ENCODE measurements at places on chromosomes 1 and 21.

DNA sequence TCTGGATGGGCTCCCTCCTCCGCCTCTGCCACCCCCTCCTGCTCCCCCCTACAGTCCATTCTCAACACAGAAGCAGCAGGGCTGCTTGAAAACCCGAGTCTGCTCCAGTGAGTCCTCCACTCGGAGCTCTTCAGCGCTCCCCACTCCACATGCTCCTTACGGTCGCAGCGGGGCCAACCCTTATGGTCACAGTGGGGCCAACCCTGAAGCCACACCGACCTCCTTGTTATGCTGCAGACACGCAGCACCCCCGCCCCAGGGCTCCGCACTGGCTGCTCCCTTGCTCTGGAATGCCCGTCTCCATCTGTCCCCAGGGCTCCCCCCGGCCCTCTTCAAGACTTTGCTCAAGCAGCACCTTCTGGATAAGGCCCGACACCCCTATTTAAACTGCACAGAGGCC, 22.6 kb downstream of the GPR157 start:
- no peak for DNase-seq

DNA sequence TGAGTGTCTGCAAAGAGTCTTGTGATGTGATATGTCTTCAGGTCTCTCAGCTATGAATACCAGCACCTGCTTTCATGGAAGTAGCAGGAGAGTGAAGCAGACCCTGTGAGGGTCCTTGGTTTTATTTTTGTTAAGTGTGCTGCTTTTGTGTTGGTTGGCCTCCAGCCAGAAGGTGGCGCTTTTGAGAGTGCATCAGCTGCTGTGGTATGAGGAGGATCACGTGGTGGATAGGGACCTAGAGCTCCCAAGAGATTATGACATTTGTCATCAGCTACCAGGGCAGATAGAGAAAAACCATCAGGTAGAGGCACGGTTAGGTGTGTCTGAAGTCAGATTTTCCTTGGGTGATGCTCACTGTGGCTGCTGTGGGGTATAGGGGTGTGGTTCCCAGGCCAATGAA, 1232.1 kb downstream of the MRPL39 start:
- DNase-seq: no peak

GRCh38 chr1:168583571-168583970, 7.2 kb downstream of the XCL1 start:
- no peak for DNase-seq

GRCh38 chr21:26043891-26044290, 126.7 kb downstream of the APP start:
- DNase-seq: no peak

DNA sequence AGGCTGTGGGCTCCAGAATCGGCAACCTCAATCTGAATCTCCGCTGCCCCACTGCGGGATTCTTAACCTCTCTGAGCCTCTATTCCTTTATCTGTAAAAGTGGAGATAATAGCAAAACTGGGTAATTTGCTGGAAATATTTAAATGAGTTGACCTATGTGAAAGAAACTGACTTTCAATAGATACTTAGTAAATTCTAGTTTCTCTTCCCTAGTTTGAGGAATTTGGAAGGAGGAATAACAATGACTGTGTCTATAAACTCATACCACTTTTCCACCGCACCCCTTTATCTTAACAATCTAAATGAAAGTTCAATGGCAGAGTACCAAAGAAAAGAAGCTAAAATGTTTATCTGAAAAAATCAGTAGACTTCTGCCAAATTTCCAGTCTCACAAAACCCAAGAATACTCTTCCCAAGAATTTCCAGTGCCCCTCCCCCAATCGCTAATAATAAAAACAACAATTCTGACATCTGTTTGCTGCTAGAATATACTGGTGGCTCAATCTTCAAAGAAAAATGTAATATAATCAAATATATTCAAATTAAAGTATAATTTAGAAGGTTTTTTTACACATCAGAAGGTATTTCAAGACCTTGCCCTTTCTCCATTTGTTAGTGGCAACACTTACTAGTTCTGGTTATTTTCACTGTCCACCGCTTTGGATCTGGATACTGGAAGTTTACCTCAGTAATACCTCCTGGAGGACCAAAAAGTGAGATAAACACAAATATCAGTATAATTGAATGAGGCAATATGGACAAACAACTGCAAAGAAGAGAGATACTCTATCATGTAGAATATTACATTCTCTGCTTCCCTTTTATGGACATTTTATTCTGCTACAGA, 171.2 kb downstream of the LTN1 start:
- no peak for DNase-seq

DNA sequence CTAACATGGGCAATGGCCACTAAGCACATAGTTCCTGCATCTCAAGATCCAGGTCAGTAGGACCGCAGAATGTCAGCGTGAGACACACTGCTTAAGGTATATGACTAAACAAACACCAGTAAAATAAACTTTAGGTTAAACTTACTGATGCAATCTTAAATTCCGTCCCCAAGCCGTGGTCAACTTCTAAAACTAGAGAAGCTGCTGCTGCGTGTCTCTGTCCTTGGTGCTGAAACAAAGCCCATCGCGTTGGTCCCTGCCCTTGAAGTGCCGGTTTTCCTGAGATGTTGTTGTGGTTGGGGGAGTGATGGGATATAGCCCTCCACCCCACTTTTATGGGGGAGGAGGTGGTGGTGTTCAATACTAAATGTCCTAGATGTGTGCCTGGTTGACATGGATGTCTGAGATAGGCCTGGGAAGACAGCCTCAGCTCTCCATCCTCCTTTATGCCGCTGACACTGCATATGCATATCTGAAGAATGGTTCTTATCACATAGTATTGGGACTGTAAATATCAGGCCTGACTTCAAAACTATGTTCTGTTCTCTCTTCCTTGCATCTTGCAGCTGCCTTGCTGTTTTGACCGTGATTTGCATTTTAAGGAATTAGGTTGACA, 72.0 kb upstream of the KCNA3 start:
- DNase-seq: no peak

DNA sequence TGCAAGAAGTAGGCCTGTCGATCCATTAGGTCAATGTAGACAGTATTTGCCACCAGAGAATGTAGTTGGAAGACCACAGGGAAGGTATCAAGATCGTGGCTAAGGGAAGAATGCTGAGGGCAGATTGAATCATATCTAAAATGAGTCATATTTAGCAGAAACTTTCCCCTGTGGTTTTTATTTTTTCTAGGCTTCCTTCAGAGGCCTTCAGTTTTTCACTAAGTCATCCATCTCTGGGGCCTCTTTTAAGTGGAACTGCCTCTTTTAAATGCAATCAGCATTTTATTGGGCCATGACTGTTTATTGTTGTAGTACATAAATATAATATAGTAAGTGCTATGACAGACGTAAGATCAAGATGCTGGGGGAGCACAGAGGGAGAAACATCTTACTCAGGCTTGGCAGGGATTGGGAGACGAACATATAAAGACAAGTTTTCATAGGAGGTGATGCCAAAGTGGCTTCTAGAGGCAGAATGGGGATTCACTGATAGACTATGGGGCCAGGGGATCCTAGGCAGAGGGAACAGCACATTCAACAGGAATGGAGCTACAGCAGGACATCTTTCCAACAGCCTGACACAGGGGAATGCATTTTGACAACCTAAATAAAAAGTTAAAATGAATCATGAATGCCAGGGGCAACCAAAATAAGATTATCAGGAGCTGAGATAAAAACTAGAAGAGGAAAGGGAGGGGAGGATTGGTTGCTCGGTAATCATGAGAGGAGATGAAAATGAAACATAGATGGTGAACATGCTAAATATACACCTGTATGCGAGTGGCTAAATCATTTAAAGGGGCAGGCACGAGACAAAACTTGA, 20.1 kb downstream of the UBE2U start:
- no peak for DNase-seq

- DNase-seq: no peak
Measured at GRCh38 chr1:16221499-16221898, 9.0 kb upstream of the ARHGEF19 start.

DNA sequence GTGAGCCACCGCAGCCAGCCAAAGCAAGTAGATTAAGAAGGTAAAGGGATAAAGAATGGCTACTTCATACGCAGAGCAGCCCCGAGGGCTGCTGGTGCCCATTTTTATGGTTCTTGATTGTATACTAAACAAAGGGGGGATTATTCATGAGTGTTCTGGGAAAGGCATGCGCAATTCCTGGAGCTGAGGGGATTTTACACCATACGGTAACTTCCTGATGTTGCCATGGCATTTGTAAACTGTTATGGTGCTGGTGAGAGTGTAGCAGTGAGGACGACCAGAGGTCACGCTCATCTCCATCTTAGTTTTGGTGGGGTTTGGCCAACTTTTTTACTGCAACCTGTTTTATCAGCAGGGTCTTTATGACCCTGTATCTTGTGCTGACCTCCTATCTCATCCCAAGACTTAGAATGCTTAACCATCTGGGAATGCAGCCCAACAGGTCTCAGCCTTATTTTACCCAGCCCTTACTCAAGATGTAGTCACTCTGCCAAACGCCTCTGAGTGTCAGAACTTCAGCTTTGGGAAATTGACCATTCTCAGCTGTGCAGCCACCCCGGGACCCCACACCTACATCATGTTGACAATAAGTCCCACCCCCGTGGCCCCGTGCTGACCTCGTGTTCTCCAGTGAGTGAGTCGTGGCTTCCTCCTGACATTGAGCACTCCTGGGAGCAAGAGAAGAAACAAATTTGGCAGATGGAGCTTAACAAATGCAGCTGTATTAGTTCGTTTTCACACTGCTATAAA, 149.4 kb upstream of the COL6A1 start:
- no peak for DNase-seq

GRCh38 chr1:178612261-178612660, 99.4 kb downstream of the TEX35 start:
- no peak for DNase-seq

DNA sequence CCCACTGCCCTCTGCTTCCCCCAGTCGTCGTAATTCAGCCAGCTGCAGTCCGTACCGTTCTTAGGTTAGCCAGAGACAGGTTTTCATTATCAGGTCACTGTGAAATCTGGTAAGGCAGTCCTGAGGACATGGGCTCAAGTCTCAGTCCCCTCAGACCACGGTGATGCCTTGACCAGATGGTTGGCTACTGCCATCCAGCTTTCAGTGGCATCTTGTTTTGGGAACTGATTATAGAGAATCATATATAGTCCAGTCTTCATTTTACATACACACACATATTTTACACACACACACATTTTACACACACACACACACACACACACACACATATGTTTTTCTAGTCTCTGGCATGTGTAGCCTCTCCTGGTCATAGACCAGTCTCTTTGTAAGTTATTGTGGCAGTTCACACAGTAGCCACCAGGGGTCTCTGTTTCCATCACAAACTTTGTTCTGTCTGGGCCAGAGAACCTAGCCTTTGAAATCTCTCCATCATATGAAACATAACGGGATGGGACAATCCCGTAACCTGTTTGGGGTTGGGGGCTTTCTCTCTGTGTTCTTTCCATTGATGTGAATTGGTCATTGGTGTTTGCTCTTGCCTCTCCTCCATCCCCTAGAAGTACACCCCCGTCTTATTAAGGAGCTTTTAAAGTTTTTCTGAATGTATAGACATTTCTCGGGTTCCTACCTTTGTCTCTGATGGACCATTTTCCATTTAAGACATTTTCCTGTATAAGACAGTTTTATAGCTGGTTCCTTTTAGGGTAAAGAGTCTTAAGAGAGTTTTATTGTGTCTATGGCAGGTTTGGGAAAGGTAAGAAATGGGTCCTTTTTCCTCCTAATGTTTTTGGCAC, 8.4 kb upstream of the IKBKE start:
- no peak for DNase-seq

DNA sequence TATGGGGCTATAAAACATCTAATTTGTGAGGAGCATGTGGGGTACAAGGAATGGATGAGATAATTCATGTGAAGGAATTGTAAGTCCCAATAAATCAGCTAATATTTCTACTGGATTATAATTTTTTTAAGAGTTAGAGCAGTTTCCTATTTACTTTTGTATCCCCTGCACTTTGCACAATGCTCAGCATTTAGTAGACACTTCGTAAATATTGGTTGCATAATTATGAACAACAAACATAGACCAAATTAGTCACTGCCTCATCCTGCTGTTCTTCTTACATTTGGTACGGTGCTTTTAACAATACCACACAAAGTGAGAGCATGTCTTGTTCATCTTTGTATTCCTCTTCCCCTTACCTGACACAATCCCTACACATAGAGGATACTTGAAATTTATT, 27.1 kb upstream of the RRP15 start:
- no peak for DNase-seq

- no peak for DNase-seq
Measured at GRCh38 chr1:36971852-36972618, 62.3 kb downstream of the GRIK3 start.

GRCh38 chr1:38775175-38775845, 84.3 kb downstream of the RRAGC start:
- no peak for DNase-seq

GRCh38 chr1:59577774-59578173, 237.0 kb upstream of the HOOK1 start:
- DNase-seq: no peak

- no peak for DNase-seq
Measured at GRCh38 chr1:166927701-166928100, 47.6 kb downstream of the ILDR2 start.

DNA sequence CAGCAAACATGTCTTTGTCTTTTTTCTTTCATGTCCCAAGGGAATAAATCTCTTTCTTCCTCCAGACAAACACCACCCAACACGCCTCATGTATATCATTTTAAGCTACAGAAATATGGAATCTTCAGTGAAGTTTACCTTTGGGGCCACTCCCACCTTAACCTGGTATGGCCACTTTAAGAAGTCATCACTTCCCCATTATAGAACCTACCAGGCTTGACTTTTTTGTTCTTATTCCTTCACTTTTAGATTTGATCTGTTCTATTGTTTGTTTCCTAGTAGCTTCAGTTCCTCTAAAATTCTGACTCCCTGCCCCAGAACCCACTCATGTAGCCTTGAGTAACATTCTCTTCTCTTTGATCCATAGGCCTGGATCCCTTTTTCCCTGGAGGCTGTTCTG, 226.3 kb downstream of the HLX start:
- no peak for DNase-seq

- no peak for DNase-seq
Measured at GRCh38 chr1:245715291-245715701, 560.5 kb downstream of the KIF26B start.

DNA sequence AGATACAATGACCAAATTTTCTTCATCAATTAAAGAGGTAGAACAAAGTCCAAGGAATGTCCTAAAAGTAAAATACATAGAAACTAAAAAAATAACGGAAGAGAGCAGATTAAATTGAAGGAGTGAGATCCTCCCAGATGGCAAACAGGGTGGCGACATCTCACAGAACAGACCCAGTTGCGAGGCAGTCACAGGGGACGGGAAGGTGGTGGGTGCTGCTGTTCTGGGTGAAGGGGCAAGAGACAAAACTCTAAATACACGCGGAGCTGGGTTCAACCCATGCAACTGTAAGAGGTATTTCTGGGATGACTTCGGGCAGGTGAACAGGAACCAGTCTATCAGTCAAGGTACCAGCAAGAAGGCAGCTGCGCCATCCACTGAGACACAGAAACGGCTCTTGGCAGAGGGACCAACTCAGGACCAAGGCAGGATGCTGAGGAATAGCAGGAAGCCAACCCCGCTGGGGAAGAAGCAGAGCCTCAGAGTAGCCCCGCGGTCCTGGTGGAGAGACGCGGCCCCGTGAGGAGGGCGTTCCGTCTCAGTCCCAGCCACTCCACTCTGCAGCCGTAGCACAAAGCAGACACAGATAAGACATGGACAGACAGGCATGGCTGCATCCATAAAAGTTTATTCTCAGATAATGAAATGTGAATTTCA, 32.2 kb downstream of the WDR4 start:
- DNase-seq: peak; percentile 35

Measured in right lobe of liver (tissue), 6 donors.